HL-60 (cell line): ENCODE measurements at places on chromosomes 2 and 18.

- DNase-seq: no peak
Measured at GRCh38 chr18:79133724-79134123, 64.5 kb downstream of the ATP9B start.

DNA sequence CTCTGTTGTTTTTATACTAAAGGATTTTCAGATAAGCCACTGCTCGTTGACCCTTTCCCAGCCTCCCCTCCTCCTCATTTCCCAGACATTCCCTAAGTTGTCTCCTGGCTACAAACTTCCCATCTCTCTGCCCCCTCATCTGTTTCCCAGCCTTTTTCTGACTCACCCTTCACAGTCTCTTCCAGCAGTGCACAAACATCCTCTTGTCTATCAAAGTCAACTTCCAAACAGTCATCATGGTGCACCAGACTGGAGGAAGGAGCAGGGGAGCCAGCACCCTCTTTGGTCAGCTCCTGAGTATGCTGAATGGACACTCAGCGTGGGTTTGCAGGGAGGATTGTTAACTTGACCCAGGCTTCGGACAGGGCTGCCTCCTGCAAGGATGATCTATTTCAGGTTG is 26.6 kb upstream of the SPRED2 start:
- no peak for DNase-seq

- no peak for DNase-seq
Measured at GRCh38 chr2:44071454-44072046, 75.8 kb upstream of the LRPPRC start.

- no peak for DNase-seq
Measured at GRCh38 chr2:182088681-182089320, 103.1 kb downstream of the PPP1R1C start.

DNA sequence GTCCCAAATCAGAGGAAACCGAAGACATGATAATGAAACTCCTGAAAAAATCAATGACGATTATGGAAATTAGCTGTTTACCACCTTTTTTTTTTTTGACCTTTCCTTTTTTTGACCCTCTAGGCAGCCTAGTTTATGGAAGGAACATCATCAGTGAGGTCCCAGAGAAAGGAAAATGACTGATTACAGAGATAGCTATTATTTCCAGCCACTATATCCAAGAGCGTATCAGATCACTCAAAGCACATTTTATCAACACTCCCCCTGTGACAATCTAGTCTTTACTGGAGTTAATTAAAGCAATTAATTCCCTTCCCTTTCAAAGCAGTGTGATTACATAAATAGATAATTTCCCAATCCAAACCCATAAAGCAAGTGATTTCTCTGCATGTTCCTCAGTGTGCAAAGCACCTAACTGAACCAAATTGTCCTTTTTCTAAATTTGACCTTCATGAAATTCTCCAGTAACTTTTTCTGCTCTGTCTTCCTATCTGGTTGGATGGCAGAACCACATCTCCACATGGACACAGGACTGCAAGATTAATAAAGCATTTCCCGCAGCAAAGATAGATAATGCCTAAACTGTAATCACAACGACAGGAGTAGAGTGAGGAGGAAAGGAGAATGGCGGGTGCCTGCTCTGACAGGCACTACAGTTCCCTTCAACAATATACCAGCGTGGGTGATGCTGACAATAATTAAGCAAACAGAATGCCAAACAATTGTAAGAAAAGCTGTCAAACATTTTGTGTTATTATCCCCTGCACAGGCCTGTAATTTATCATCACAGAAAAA is 194.4 kb downstream of the SLC8A1 start:
- no peak for DNase-seq

DNA sequence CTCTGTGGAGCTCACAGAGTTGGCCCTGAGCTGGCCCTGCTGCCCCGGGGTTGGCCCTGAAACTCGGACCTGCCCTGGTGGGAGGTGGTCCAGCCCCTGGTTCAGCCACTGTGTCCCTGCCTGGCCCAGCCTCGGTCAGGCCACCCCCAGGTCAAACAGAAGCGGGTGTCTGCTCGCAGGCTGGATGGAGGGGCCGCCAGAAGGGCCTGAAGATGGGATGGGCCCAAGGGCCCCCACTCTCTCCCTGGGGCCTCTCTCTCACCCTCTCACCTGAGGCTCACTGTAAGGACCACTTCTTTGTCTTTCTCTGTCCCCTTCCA is 25.1 kb upstream of the B3GNT7 start:
- DNase-seq: no peak

DNA sequence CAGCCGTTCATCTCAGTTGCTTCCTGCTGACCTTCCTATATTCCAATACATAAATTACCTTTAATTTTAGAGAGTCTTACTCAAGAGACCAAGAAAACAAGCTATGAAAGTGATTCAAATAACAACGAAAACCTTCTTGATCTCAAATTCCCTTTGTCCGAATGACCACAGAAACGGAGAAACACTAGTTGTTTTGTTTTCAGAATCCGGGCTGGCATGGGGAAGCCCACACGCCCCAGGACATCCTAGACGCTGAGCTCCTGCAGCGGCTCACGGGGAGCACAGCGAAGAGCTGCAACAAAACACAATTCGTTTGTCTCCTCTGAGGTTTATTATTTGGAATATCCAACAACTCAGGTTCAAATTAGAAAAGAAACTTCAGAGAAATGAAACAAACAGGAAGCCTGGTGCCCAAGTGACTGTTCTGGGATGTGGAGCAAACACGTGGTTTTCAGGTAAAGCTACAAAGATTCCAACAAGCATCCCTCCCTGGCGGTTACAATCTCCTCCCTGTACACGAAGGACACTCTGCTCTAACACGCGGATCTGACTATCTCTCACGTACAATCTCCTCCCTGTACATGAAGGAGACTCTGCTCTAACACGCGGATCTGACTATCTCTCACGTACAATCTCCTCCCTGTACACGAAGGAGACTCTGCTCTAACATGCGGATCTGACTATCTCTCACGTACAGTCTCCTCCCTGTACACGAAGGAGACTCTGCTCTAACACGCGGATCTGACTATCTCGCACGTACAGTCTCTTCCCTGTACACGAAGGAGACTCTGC is 237.5 kb downstream of the TWIST2 start:
- DNase-seq: no peak

DNA sequence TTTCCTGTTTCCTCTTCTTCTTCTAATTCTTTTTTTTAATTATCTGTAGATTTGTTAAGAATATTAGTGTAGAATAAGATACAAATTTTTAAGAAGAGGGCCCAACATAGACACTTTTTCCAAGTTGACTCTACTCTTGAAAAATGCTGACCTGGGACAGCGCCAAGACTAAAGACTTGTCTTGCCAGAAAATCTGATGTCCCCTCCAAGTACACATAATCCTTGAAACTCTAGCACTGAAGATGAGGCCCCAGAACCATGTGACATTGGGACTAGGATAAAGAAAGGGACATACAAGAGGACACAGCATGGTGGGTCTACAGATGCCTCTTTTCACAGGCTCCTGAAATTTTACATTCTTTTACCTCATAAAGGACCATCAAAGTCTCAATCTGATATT is 271.6 kb upstream of the SESTD1 start:
- no peak for DNase-seq

- peak; percentile 50 for DNase-seq
Measured at GRCh38 chr2:219571311-219572236, at the start of gene OBSL1. TSS of gene OBSL1 (minus strand) at chr2:219571539. CDS start at chr2:219571232, 307 bp downstream.

DNA sequence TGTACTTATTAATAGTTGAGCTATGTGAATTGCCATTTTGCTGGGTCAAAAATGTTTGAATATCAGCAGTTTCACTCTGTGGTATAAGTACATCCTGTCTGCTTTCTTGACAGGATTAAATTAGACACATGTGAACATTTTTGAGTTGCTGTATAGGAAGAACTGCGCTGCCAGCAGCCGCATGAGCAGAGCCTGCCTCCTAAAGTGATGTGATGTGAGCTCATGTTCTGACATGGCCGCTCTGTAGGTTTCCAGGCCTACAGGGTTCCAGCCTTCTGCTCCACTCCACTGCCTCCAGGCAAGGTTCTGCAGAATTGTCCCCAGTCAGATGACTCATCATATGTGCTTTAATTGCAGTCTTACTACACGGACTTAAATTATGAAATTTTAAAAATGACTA is 119.7 kb upstream of the NFATC1 start:
- no peak for DNase-seq

DNA sequence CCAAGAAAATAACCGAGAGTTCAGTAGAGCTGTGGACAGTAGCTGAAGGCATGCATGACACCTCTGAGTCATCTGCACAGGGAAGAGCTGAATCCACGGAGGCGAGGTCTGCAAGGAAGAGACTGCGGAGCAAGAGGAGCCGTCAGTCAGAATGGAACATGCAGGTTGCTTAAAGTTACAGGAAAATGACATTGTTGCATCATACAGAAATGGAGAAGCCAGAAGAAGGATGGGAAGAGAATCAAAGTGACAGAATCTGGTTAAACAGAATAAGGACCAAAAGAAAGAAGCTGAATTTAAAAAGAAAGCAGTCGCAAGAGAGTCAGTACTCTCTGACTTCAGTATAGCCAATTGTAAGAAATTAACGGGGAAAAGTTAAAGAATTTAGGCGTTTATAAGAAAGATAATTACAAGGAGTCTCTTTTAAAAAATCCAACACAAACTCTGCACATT is 533.8 kb downstream of the ADCYAP1 start:
- DNase-seq: no peak

DNA sequence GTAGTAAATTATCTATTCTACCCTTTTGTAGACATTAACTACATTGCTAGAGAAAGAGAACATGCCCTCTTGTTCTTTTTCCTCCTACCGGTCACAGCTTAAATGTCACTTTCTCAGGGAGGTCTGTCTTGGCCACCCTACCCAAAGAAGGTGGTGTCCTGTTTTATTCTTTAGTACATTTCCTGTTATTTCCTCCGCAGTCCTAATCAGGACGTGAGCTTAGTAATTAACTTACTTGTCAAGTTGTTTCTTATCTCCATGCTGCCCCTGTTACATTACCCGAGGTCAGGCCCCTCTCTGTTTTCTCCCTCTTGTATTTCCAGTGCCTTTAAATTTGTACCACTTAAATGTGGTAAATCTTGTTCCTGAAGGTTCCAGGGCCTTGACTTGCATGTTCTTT is 73.7 kb upstream of the RMDN2 start:
- DNase-seq: no peak

- DNase-seq: no peak
Measured at GRCh38 chr2:58515827-58516573, 274.9 kb upstream of the FANCL start.

DNA sequence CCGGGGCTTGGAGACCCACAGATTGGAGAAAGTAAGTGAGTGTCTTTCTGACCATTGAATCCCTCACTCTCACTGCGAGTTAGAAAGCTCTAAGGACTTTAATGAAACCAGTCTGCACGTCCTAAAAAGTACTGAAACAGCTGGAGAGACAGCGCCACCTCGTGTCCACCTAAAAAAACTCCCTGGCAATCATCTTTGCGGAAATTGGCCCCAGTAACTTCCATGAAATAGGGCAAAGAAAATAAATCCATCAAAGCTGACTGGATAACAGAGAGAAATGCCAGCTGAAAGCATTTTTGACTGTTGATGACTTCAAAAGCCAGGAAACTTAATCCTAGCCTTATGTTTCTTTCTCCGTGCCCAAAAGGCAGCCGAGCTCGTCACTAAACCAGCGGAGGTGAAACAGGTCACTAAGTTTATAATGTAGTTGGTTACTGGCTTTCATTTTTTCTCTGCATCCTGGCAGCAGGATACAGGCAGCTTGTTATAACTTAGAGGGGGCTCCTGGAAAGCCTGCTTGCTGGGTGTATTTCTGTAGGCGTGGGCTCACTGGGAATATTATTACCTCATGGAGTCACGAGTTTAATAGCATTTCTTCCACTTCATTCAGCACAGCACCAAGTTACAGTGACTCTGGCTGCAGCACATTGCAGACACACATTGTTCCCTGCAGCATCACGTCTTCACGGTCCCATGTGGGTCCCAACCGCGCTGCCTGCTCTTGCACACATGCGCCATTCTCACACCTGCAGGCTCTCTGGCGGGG is 266.5 kb downstream of the HRH4 start:
- DNase-seq: peak; percentile 32

- DNase-seq: peak; percentile 62
Measured at GRCh38 chr2:12452185-12452584, 264.6 kb upstream of the TRIB2 start.

- no peak for DNase-seq
Measured at GRCh38 chr2:219812672-219813071, 185.2 kb downstream of the SLC4A3 start.

DNA sequence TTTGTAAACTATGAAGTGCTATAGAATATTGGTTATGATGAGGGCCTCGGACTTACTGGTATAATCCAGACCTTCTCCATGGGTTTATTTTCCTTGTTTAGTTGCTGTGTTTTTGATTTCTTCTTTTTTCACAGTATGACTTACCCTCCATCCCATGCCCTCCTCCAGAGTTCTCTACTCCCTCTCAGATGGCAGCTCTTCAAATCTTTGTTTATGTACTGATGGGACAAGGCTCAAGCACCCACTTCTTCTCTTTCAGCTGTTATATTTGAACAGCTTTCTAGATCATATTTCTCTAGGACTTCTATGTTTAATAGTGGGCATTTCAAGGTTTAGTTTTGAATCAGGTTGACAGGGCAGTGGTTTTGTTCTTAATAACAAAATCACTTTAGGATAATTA is 43.9 kb downstream of the CLIP4 start:
- DNase-seq: no peak

GRCh38 chr18:74944676-74945075 is 264.3 kb downstream of the PTGR3 start:
- DNase-seq: no peak

DNA sequence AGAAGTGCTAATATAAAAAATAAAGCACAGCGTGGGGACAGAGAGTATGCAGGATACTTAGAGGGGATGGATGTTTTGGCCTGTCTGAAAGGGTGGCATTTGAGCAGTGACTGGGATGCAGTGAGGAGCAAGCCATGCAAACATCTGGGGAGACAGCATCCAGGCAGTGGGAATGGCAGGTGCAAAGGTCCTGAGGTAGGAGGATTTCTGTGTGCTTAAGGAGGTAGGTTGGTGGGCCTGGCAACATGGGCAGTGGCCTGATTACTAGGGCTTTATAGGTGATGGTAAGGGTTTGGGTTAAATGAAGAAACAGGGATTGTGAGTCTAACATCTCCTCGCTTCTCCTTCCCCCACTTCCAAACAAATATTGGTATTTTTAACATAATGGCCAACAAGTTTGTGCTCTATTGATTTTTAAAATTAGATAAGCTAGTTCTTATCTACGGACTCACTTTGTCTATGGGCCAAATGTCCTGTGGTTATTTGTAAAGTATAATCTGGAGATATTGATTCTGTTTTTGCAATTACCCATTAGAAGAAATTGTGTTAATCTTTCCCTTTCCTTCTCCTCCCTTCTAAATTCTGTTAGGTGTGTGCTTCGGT is 2.4 kb downstream of the AOX1 start:
- DNase-seq: no peak

DNA sequence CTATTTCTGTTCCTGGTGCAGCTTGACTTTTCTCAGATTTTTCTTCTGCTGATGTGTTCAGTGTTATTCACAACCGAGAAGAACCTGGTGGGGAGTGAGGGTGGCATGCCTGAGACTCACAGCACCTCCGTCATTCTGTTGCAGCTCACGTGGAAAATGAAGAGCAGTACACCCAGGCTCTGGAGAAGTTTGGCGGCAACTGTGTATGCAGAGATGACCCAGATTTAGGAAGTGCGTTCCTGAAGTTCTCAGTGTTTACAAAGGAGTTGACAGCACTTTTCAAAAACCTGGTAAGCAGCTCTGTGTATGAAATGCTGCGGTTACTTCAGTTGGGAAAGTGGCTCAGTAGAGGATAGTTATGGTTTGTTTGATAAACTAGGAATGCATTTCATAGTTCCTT is 90.5 kb downstream of the ASAP2 start:
- DNase-seq: no peak

GRCh38 chr2:181407171-181407570 is 50.0 kb upstream of the ITGA4 start:
- DNase-seq: no peak
